Activated naive CD4-positive, alpha-beta T cell treated with anti-CD3 and anti-CD28 coated beads for 36 hours (primary cell): ENCODE measurements at places on chromosomes 12 and 14. TPM values are rescaled to one million over a fixed set of nuclear protein-coding genes. Genes with fewer than 3 reads are reported as not detected.

DNA sequence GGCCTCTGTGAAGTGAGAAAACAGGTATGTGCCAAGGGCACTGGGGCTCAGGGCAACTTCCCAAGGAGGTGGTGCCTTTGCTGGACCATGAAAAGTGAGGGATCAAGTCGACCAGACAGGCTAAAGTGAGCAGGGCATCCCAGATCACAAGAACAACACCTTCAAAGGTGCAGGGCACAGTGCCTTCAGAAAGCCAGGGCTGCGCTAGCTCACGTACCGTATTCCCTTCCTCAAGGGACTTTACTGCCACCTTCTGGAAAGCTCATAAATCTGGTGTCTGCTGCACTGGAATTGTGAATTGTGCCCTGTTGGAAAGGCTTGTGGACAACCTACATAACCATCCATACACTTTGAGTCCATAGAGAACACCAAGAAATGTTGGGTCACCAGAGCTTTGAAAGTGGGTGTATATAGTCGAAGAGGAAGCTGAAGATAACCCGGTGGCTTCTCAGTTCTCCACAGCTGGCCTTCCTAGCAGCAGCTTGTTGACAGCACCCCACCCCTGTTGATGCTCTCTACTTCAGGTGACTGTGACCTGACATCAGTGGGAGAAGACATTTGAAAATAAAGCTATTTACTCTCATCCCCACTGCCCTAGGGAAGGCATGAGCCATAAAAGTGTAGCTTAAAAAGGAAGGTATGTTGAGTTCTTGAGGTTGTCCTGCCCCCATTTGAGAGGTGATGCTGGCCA lies 24.5 kb downstream of the FIGNL2 start:
- peaks cover 28% of the 10 kb centered on the region for H3K4me1 ChIP-seq
- no peaks in the 10 kb centered on the region for H3K27me3 ChIP-seq
- no peak overlapping the region for H3K4me3 ChIP-seq

GRCh38 chr14:20623798-20624197 lies 17.7 kb downstream of the OR6S1 start:
- no peaks in the 10 kb centered on the region for H3K36me3 ChIP-seq
- H3K4me1 ChIP-seq: peaks cover 65% of the 10 kb centered on the region
- H3K27me3 ChIP-seq: peaks cover 21% of the 10 kb centered on the region
- H3K27ac ChIP-seq: no peak overlapping the region

AKAP3 gene
- 1.8 TPM for total RNA-seq

DNA sequence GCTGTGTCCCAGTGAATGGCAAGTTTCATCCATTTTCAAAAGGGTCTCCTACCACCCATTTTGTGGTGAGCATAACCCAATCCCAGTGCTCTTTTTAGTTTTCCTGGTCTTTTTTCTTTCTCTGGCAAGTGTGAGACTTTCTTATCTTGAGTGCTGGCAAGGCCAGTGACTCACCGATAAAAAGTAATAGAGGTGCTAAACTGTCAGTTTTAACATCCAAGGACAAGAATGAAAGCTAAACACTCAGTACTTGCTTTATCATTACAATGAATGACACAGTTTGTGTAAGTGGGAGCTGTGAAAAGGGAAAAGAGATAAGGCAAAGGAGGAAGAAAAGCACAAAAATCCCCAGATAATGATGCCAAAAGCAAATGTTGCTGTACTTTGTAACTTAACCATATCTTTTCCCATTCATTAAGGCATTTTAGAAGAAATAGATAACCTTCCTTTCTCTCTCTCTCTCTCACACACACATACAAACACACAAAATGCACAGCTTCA lies 4.9 kb upstream of the LRIG3 start:
- no peak overlapping the region for H3K27ac ChIP-seq
- no peak overlapping the region for H3K4me3 ChIP-seq
- H3K27me3 ChIP-seq: peaks cover 18% of the 10 kb centered on the region
- no peaks in the 10 kb centered on the region for H3K36me3 ChIP-seq

SAMD15 gene
- total RNA-seq: not detected

DNA sequence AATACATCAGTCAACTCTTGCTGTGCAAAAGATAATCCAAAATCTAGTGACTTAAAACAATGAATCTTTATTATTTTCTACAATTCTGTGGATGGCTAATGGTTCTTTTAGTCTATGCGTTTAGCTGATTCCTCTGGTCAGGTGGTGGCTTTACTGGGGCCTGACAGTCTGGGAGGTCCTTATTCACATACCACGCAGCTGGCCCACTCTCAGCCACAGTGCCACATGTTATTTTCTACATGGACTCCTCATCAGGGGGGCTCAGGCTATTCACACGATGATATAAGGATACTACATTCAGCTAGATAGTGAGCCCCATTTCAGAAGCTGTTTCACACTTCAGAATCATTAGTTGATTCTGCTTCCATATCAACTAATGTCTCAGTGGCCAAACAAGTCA lies 287.5 kb upstream of the MGAT4C start:
- DNase-seq: no peak
- no peaks in the 10 kb centered on the region for H3K4me1 ChIP-seq
- no peak overlapping the region for H3K27ac ChIP-seq

GRCh38 chr12:103468837-103469236 lies 26.9 kb downstream of the C12orf42 start:
- no peak for DNase-seq
- no peaks in the 10 kb centered on the region for H3K36me3 ChIP-seq
- H3K27me3 ChIP-seq: no peaks in the 10 kb centered on the region
- no peak overlapping the region for H3K27ac ChIP-seq

- no peaks in the 10 kb centered on the region for H3K36me3 ChIP-seq
- H3K4me3 ChIP-seq: no peak overlapping the region
- peaks cover 10% of the 10 kb centered on the region for H3K27me3 ChIP-seq
- peaks cover 6% of the 10 kb centered on the region for H3K4me1 ChIP-seq
- no peak overlapping the region for H3K27ac ChIP-seq
- no peak for DNase-seq
Observed at GRCh38 chr12:10737249-10737648, 14.1 kb upstream of the YBX3 start.

DNA sequence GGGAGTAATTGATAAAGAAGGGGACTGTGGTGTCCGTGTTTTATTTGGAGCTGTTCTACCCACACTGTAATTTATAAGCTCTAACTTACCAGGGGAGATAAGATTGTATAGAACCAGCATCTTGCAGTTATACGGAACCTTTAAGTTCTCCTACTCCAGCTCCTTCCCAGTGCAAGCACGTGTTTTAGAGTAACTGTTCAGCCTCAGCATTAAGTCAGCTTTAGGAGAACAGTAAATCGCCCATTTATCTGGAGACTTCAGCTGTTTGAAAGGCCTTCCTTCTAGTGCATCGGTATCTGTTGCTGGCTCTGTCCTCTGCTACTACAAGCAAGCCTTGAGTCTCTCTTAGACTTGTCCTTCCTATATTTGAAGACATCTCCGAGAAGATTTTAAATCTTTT lies 95.6 kb downstream of the ETV6 start:
- H3K4me3 ChIP-seq: no peak overlapping the region
- H3K27me3 ChIP-seq: no peaks in the 10 kb centered on the region
- H3K4me1 ChIP-seq: peaks cover 46% of the 10 kb centered on the region
- no peak overlapping the region for H3K27ac ChIP-seq

SYNDIG1L gene
- not detected for total RNA-seq

SERPINA12 gene
- total RNA-seq: not detected

DNA sequence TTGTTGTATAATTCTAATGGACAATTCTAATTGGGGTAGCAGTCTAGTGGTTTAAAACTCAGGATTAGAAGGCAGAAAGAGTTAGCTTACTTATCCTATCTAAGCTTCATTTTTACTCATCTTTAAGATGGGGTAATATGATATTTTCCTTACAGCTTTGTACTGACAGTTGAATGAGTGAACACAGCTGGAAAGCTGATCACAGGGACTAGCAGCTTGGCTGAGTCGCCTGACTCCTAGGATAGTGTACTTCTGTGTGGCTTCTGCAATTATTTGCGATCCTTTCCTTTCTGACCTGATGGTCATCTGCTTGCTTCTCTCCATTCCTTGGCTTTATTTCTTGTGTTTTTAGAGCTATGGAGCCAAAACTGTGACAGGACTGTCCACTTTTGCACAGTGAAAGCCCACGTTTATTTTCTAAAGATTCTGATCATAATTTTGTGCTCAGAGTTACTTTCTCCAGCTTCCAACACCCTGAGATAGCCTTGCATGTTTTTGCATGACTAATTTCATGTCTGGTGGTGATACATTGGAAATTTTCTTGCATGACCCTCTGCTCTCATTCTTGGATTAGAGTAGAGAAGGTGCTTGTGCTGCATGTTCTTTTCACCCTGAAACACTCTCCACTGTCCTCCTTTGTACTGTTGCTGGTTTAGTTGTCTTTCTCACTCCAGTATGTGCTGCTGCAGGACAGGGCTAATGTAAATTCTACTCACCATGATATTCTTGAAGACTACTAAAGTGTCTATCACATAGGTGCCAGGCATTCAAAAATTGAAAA lies 377.0 kb upstream of the ATP2B1 start:
- peaks cover 3% of the 10 kb centered on the region for H3K4me1 ChIP-seq
- H3K27ac ChIP-seq: no peak overlapping the region
- H3K4me3 ChIP-seq: no peak overlapping the region
- no peaks in the 10 kb centered on the region for H3K36me3 ChIP-seq
- H3K27me3 ChIP-seq: no peaks in the 10 kb centered on the region
- DNase-seq: no peak

DNA sequence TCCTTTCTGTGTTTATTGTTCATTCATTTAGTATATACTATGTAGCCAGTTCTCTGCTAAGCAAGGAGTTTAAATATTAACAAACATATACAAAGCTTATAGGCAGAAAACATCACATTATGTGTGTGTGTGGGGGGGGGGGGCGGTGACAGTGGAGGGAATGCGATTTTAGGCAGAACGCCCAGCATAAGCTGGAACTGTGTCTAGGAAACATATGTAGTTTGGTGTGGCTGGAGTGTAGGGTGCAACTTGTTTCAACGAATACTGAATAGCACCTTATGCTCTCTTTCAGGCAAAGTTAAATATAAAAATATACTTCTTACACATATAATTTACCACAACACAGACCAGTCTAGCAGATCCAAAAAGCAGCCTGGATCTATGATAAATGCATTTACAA lies 980.6 kb downstream of the SLC6A15 start:
- H3K4me1 ChIP-seq: no peaks in the 10 kb centered on the region
- H3K27me3 ChIP-seq: no peaks in the 10 kb centered on the region
- no peak overlapping the region for H3K27ac ChIP-seq
- no peaks in the 10 kb centered on the region for H3K36me3 ChIP-seq

DNA sequence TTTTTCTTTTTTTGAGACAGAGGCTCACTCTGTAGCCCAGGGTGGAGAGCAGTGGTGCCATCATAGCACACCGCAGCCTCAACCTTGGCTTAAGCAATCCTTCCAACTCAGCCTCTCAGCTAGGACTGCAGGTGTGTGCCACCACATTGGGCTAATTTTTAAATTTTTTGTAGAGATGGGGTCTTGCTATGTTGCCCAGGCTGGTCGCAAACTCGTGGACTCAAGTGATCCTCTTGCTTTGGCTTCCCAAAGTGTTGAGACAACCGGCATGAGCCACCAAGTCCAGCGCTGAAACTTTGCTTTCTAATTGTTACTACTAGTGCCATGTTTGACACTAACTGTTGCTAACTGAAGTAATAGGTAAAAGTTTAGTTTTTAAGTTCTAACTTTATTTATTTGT lies 8.0 kb downstream of the RNF10 start:
- peaks cover 66% of the 10 kb centered on the region for H3K4me1 ChIP-seq
- peaks cover 21% of the 10 kb centered on the region for H3K36me3 ChIP-seq
- no peak overlapping the region for H3K4me3 ChIP-seq
- no peaks in the 10 kb centered on the region for H3K27me3 ChIP-seq
- no peak overlapping the region for H3K27ac ChIP-seq

GRCh38 chr12:6914246-6914946 lies at the start of gene ENO2:
ENO2 (plus strand) TSS chr12:6914580; CDS start chr12:6915833, 1,253 bp downstream.
- H3K36me3 ChIP-seq: peaks cover 15% of the 10 kb centered on the region
- H3K27ac ChIP-seq: peak within 1 kb of the TSS; percentile 71
- H3K4me3 ChIP-seq: peak within 1 kb of the TSS; percentile 89
- H3K4me1 ChIP-seq: peaks cover 35% of the 10 kb centered on the region
- H3K27me3 ChIP-seq: no peaks in the 10 kb centered on the region

- no peaks in the 10 kb centered on the region for H3K27me3 ChIP-seq
- no peak for DNase-seq
- no peak overlapping the region for H3K27ac ChIP-seq
- peaks cover 29% of the 10 kb centered on the region for H3K4me1 ChIP-seq
- no peak overlapping the region for H3K4me3 ChIP-seq
Observed at GRCh38 chr14:89493877-89494634, 77.0 kb upstream of the FOXN3 start.
